ENCODE measurements at places on chromosomes 12 and 14. TPM values are rescaled to one million over a fixed set of nuclear protein-coding genes. Genes with fewer than 3 reads are reported as not detected.

The CLEC4C gene
- total RNA-seq = not detected

DNA sequence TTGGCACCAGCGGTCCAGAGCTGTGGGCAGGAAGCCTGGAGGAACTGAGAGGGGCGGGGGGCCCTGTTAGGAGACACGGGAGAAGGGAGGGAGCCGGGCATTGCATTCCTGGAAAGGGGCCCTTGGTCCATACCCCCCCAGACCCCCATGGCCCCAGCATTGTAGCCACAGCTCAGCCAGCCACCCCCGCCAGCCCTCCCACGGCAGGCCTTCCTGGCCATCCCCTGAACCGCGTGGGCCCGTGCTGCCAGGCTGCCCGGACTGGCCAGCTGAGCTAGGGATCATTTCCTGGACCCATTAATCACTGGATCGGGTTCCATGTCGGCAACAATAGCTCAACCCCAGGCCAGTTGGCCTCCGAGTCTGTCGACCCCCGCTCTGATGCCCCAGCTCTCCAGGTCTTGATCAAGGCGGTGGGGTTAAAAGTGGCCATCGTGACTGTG lies 39.8 kb upstream of the DIO3 start:
- no peak for DNase-seq

The TDP1 gene
- 2.8 TPM for total RNA-seq

GRCh38 chr14:102532204-102532658 lies 22.7 kb upstream of the ANKRD9 start:
- DNase-seq = no peak

DNA sequence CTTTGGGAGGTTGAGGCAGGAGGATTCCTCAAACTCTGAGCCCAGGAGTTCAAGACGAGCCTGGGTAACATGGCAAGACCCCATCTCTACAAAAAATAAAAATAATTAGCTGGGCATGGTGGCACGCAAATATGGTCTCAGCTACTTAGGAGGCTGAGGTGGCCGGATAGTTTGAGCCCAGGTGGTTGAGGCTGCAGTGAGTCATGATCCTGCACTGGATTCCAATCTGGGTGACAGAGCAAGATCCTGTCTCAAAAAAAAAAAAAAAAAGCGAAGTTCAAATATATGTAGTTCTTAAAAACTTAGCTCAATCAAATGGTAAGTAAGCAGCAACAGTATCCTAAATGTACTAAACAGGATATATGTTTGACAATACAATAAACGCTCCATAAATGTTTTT lies 85.5 kb upstream of the SSTR1 start:
- DNase-seq = no peak

GRCh38 chr14:36935976-36936678 lies 236.3 kb downstream of the SLC25A21 start:
- DNase-seq = no peak

DNA sequence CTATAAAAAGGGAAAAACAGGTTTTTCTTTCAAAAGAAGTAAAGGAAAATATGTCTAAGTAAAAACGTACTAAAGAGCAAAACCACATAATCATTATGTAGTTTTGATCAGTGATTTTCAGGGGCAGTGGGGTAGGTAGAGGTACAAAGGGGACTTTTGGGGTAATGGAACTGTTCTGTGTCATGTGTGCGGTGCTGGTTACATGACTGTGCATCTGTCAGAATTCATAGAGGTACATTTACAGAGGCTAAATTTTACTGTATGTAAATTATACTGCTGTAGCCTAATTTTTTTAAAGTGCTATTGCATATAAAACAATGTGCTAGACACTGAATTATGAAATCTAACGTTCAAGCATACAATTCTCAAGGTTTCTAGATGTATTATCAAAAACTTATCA lies 2.0 kb downstream of the ESR2 start:
- no peak for DNase-seq

DNA sequence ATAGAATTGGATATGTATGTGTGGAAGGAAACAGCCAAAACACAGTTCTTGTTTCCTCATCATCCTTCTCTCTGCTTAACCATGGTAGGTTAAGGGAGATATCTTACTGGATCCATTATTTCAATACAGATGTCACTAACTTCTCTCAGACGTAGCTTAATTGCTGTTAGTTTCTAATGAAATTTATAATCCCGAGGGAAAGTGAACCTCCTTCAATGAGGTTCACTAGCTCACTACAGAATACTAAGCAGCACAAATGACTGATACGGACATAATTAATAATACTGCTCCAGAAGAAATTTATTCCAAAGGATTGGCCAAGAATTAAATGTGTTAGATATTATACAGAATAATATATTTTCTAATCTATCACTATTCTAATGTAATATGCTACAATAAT lies 28.6 kb upstream of the PTPRO start:
- DNase-seq = no peak

DNA sequence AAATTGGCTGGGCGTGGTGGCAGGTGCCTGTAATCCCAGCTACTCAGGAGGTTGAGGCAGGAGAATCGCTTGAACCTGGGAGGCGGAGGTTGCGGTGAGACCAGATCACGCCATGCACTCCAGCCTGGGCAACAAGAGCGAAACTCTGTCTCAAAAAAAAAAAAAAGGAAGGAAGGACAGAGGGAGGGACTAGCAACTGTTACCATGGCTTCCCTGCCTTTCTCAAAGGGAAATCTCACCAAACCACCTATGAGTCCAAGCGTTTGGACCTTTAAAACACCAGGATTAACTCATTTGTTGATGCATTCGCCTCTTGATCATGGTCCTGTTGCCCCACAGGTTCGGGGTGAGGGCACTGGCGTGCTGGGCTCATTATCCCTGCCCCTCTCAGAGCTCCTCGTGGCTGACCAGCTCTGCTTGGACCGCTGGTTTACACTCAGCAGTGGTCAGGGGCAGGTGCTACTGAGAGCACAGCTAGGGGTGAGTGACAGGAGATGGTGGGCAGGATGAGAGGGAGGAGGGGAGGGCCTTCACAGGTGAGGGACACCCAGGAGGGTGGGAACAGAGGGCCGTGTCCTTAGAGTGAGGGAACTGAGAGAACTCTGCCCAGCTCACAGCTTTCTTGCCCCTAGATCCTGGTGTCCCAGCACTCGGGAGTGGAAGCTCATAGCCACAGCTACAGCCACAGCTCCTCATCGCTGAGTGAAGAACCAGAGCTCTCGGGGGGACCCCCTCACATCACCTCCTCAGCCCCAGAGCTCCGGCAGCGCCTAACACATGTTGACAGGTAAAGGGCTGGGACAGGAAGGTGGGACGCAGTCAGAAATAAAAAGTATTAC lies 10.2 kb upstream of the MYL6B start:
- DNase-seq = no peak

GRCh38 chr14:93010522-93011140 lies 87.7 kb downstream of the CHGA start:
- no peak for DNase-seq

- DNase-seq = no peak
Measured at GRCh38 chr14:56905282-56905681, 95.0 kb upstream of the OTX2 start.

The SDR9C7 gene
- total RNA-seq = 0.27 TPM

GRCh38 chr12:108120863-108121165 lies 8.3 kb upstream of the WSCD2 start:
- no peak for DNase-seq

DNA sequence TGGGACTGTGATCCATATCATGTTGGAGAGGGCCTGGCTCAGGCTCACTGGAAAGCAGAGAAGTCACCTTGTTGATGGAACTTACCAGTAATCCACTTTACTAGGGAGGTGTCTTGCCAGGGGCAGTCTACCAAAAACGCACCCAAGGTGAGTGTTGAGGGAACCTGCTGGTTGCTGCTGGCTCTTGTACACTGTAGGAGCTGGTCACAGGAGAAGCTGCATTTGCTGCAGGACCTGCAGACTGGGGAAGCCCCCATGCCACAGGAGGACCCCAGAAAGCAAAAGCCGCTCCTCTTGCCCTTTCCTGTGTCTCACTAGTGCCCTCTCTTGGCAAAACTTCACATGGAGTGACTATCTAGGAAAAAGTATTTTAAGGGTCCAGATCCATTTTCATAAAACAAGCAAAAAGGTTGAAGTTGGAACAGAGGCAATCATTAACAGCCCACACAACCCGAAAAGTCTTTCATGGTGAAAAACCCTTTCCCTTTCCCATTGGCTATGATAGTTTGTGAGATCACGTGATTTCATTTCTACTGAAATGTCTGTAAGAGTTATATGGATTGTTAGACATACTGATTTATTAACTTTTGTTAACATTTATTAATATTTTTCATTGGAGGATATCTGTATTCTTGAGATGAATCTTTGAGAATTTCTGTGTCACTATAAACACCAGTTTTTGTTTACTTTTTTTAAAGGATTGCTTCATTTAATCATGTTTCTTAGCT lies 59.2 kb downstream of the RASSF8 start:
- DNase-seq = no peak

The TMEM121 gene
- 1.3 TPM for total RNA-seq

The HSPB8 gene
- 529 TPM for total RNA-seq

DNA sequence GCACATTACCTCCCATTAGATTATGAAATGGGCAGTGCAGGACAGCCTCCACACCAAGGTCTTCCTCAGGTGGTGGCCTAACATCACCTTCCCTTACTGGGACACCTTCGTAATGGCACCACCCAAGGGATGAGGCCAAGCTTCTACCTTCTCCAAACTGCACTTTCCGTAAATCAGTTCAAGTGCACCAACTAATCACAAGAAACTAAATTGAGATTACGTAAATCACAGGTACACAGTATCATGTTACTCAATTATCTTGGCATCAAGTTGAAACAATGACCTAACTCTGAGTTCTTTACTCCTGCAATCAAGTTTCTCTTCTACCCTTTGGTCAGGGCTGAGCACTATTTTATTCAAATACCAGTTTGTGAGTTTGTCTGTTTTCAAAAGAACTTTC lies 13.8 kb downstream of the SLC41A2 start:
- no peak for DNase-seq
